ENCODE measurements at places on chromosomes 4 and X.

DNA sequence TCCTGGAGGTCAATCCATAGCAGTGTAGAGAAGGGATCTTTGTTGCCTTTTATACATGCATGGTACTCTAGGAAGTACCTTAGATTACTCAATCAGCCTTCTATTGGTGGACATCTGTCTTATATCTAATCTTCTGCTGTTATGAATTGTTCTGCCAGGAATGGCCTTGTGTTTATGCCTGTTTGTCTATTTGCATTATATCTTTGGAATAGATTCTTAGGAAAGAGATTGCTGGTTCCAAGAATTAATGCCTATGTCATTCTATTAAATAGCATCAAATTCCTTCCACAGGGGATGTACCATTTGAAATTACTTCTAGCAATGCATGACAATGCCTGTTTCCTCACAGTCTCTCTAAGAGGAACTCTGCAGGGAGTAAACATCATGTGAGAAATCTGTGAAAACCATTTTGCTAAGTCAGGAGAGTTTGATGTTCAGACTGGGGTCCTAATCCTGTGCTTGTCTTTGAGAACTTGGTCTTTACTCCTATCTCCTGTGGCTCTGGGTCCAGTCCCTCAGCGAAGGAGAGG lies 42.5 kb downstream of the BEX3 start:
- DNase-seq, result no peak

DNA sequence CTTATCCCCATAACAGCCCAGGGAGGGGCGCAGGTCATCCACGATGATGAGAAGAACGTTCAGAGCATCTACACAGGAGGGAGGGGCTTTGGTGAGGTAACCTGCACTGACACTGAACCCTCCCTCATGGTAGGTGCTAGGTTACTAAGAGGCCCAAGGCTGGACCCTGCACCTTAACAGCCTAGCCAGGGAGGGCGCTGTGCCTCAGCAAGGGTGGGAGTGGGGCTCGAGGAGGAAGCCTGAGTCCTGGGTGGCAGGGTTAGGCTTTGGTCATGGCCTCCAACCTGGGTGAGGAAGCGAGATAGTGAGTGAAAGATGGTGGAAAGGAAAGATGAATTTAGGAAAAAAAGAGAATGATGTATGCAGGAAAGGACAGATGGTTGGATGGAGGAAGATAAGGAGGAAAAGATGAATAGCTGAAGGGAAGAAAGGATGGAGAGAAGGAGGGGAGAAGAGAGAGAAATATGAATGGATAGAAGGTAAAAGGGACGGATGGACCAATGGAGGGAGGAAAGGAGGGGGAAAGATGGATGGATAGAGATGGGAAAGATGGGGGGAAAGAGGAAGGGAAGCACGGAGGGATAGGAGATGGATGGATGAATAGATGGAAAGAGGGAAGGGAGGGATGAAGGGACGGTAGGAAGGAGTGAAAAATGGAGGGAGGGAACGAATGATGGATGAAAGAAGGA lies 736 bp downstream of the IDS start:
- peak; percentile 40 for DNase-seq

DNA sequence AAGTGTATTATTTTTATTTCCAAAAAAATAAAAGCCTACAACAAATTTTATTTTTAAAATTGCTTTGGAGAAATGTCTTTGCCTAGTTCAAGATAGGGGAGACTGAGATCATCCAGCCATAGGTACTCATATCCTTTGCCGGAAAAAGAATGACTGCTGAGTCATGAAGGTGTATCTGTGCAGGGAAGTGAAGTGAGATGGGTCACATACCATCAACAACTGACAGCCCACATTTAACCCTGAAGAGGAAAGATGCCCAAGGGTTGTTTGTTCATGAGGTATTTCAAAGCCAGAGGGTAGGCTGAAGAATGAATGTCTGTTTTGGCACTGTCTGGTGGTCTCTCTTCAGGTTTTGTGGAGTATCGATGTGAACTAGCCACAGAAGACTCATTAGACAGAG lies 106.7 kb upstream of the TTC29 start:
- no peak for DNase-seq

GRCh38 chr4:114811564-114812301 lies 213.1 kb downstream of the UGT8 start:
- no peak for DNase-seq

GRCh38 chrX:11309220-11309619 lies 16.0 kb downstream of the AMELX start:
- no peak for DNase-seq

DNA sequence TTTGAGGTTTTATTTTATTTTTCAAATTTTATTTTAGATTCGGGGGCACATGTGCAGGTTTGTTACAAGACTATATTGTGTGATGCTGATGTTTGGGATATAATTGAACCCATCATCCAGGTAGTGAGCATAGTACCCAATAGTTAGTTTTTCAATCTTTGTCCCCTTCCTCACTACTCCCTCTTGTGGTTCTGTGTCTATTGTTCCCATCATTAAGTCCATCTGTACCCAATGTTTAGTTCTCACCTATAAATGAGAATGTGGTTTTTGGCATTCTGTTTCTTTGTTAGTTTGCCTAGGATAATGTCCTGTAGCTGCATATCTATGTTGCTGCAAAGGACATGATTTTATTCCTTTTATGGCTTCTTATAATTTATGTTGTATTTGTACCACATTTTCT lies 767.2 kb upstream of the ADGRL3 start:
- no peak for DNase-seq

DNA sequence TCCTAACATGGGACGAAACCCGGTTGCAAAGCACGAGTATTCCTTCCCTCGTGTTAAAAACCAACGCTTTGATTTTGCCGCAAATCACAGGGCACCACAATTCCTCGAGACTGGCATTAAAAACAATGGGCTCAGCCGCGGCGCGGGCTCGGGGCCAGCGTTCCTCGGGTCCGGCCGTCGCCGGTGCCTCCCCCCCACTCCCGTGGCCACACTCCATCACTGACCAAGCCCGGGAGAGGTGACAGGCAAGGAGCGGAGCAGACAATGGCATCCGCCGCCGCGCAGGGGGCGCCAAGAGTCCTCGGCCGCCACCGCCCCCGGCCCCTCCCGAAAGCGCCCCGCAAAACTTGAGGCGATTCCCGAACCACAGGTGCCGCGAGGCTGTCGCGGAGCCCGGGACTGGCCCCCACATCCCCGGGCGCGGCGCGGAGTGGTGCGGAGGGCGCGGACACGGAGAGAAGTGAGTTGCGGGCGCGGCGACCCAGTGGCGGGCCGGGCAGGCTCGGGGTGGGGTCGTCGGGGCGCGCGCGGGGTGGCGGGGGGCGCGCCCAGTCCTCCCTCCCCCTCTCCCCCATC lies 445 bp downstream of the AP1S2 start:
- peak; percentile 33 for DNase-seq

DNA sequence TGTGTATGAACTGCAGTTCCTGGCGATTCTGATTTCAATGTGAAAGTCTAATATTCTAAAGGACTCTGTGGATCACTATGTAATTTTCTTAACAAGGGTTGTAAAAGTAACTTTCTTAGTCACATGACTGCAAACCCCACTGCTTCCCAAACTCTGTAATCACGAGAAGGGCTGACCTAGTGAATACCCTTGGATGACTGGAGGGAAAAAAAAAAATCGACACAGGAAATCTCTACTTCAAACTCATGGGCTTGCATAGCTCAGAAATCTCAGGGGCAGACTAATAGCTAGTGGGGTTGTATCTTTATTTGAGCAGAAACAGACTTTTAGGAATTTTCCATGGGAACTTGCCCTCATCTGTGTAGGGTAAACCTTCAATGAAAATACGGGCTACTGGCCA lies 4.8 kb upstream of the MXRA5 start:
- no peak for DNase-seq

DNA sequence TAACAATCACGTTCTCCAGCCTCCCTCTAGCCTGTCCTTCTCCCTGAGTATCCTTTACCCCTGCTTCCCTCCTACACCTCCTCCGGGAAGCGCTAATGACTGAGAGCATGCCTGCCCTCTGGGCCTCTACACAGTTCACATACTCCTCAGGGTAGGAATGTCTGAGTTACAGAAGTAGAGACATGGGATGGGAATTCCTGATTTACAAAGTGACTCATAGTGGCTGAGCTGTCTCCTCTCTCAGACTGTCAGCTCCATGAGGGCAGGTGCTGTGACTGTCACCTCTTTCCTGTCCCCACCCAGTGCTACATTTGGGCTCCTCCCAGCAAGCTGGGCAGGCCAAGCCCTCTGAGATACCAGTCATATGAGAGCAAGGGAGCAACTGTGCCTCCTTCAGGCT lies 2.6 kb downstream of the LAS1L start:
- no peak for DNase-seq

GRCh38 chrX:12771445-12772069 lies 19.7 kb upstream of the PRPS2 start:
- peak; percentile 14 for DNase-seq

DNA sequence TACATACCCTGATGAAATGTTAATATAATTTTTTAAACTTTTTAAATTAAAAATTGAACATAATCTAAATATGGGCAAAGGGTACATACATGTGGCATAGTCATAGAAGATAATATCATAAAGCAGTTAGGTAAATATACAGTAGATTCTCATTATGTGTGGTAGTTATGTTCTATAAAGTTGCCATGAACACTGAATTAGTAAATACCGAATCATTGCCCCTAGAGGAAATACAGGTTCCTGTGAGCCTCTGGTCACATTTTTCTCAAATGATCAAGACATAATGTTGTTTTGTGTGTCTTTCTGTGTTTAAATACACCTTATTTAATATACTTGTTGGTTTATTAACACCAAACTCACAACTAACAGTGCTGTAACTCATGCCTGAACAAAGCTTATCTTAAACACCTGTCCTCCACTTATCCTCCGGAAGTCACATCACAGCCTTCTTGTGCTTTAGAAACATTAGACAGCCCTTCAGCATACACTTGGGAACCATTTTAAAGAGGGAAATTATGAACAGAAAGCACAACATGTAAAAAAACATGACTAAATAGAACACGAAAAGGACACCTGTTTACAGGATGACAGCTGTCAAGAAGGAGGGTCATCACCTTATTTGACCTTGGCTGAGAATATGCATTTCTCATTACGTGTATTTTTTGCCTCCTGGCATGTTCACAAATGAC lies 169.4 kb upstream of the NAP1L5 start:
- no peak for DNase-seq

DNA sequence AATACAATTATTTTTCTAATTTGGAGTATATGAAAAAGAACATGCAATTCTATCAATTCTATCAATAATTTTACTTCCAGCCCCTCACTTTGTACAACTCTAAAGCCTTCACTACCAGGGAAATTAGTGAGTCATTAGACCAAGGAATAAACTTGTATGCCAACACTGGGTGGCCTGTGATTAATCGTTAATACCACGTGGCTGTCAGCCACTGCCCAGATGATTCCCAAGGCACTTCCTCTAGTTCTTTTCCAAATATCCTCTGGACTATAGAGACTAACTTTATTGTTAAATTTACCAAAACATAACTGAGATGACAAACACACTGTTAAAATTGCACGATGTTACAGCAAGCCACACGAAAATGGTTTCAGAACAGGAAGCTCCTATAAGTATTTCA lies 45.7 kb downstream of the MID1 start:
- DNase-seq, result no peak

DNA sequence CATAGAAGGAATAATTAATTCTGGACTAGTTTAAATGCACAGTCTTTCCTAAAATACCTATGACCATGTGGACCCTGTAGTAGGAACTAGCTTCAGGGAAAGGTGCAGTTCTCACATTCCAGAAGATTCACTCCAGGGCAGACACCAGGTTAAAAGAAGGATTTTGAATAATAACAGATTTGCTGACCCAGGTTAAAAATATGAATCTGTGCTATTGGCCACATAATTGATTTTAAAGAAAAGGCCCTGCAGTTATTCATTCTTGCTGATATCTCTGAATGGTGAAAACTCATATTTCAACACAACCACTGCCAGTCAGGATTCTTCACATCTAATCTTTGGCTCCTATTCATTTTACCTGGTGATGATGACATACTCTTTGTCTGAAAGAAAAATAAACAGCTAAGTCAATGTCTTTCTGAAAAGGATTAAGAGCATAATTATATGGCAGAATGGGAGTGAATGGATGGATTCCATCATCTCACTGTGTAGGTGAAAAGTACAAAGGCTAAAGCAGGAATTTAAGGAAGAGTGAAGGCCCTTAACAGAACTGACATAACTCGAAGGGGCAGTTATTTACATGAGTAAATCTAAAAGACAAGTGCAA lies 432.8 kb downstream of the PDGFC start:
- no peak for DNase-seq

DNA sequence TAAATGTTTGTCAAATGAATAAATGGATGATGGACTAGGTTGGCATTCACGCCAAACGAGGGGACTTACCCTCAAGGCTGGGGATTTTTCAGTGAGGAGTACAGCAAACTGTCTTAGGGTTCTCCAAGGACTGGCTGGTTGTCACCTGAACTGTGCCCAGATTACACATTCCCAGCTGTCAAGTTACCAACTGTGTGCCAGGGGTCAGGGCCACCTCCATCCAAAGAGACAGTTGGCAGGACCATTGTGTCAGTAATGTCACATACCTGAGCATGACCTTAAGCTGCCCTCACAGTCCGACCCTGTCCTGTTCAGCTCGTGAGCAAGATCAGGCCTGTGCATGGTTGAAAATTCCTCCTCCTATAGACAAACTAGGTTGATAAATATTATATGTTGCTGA lies 116.7 kb downstream of the MID1IP1 start:
- no peak for DNase-seq

DNA sequence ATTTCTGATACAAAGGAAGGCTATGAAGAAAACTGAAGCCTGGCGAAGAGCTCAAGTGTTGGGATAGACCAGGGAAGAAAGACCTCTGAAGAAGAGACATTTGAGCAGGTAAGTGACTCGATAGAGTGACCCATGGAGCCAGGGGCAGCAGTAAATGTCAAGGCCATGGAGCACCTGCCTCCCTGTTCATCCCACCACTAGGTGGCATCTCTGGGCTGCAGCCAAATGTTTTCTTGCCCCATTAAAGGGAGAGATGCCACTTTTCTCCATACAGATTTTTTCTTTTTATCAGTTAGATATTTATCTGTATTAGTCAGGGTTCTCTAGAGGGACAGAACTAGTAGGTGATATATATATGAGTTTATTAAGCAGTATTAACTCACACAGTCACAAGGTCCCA lies 4.9 kb upstream of the ZNF81 start:
- peak; percentile 47 for DNase-seq

- no peak for DNase-seq
Measured at GRCh38 chr4:105710012-105710600, 1.5 kb downstream of the GSTCD start.

- DNase-seq, result no peak
Measured at GRCh38 chrX:56226980-56227379, 5.2 kb upstream of the KLF8 start.

- no peak for DNase-seq
Measured at GRCh38 chr4:10085386-10085785, 31.2 kb downstream of the WDR1 start.

- no peak for DNase-seq
Measured at GRCh38 chrX:24428516-24428915, 36.6 kb upstream of the PDK3 start.

- no peak for DNase-seq
Measured at GRCh38 chr4:102390438-102390837, 45.2 kb upstream of the SLC39A8 start.

- peak; percentile 32 for DNase-seq
Measured at GRCh38 chr4:107931775-107932321, 499 bp downstream of the CYP2U1 start.

- peak; percentile 44 for DNase-seq
Measured at GRCh38 chrX:136954930-136955329, 74.4 kb upstream of the RBMX start.

GRCh38 chr4:153169776-153170175 lies 34.5 kb upstream of the TRIM2 start:
- no peak for DNase-seq

GRCh38 chr4:13427599-13428325 lies 56.4 kb downstream of the RAB28 start:
- DNase-seq, result no peak

Measured in cerebellar cortex (tissue), 1 donor.